ENCODE measurements at places on chromosomes 16 and 17.

- no peak for DNase-seq
Observed at GRCh38 chr16:89391-90302, 11.6 kb downstream of the MPG start.

DNA sequence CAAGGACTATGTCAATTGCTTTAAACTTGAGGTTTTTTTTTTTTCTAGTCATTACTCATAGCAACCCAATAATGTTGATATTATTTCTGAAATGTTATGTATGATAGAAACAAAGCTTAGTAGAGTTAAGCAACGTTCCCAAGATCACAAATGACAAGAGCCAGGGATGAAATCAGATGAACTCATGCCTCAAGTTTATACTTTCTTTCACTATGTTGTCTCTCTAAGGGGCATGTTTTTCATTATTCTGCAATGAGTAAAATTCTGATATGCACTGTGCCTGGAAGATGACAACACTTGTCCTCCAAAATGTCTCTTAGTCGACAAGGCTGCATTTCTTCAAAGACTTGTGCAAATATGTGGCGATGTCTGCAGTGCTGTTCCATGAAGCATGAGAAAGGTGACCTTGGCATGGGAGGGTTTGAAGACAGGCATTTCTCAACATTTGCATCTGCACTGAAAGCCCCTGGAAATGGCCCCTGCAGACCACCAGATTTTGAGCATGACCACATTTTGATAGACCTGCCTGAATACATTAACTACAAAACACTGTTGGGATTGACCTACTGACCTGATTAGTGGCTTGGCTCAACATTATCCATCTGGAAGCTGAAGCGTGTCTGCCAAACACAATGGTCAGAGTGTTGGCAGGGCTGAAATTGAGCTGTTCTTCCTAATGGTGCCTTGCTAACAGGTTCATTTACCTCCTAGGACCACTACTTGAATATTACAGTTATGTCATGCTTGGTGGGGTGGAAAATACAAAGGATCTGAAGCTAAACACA is 1027.5 kb downstream of the CDH11 start:
- DNase-seq = no peak

DNA sequence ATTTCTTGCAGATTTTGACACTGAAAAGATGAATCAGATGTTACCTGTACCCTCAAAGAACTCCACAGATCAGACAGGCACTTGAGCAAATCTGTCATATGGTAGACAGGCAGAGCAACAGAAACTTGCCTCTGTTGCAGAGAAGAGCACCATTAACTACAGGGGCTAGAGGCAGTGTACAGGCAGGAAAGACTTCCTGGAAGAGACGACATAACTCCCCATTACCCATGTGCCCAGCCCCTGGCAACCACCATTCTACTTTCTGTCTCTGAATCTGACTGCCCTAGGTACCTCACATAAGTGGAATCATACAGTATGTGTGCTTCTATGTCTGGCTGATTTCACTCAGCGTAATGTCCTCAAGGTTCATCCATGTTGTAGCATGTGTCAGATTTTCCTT is 15.5 kb downstream of the GFOD2 start:
- no peak for DNase-seq

- no peak for DNase-seq
Observed at GRCh38 chr16:87393680-87394055, 1.5 kb downstream of the MAP1LC3B start.

GRCh38 chr16:79412783-79413225 is 187.7 kb downstream of the MAF start:
- no peak for DNase-seq

GRCh38 chr16:26987597-26988010 is 79.1 kb upstream of the C16orf82 start:
- DNase-seq = no peak

DNA sequence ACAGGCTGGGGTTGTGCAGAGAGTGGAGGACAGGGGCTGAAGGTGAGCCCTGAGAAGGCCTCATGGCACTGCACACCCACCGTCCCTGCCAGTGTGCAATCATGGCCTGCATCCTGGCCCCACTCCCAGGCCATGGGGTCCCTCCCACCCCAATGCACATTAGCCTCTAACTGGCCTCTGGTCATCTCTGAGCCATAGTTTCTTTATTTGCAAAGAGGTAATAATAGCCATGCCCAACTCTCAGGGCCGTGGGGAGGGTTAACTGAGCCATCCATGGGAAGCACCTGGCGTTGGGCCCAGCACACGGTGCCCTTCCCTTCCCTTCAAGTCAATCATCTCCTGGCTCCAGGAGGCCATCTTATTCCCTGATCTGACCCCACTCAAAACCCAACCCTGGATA is 10.8 kb upstream of the ITGA3 start:
- DNase-seq = no peak

DNA sequence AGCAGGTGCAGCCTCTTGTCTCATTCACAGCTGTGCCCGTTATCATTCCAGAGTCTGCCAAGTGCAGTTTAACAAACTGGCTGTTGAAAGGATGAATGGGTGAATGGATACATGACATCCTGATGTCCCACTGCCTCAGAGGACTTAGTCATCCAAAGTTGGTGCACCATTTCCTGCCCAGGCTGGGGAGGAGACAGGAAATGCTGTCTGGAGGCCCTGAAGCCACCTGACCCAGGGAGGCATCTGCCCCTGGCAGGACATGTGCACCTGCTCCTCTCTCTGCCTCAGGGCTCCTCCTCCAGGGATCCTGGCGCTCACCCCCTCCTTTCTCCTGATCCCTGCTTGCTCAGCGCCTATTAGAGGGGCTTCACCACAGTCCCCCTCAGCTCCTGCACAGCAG is 1.8 kb upstream of the CD300C start:
- no peak for DNase-seq

DNA sequence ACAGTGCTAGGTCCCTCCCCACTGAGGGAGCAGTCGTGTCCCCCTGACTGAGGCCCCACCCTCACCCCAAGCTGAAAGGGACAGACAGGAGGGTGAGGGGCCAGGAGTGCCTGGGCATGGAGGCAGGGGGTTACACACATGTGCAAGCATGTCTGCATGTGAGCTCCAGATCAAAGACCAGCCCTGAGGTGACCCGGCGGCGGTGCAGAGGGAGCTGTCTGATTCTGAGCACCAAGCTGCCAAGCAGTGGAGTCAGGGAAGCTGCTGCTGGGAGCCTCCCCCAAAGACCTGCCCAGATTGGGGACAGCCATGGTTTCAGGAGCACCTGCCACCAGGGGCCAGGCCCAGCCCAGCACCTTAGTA is 5.5 kb downstream of the DLX3 start:
- no peak for DNase-seq

GRCh38 chr17:79073706-79074088 is 927 bp upstream of the ENGASE start:
- DNase-seq = no peak

DNA sequence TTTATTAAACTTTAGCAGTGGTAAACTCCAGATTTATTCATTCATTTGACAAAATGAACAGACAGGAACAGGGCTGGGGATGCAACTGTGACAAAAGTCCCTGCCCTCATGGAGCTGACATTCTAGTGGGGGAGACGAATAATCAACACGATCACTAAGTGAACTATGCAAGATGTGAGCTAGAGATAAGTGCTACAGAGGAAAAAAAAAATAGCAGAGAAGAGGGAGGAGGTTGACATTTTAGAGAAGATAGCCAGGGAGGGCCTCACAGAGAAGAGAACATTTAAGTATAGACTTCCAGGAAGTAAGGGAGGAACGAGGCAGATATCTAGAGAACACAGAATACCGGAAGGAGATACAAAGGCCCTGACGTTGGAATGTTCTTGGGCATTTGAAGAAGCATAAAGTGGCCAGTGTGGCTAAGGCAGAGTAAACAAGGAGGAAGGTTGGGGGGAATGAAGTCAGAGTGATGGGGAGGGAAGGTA is 17.9 kb upstream of the AP1G1 start:
- DNase-seq = no peak

- DNase-seq = no peak
Observed at GRCh38 chr17:66480802-66481201, 178.4 kb downstream of the PRKCA start.

DNA sequence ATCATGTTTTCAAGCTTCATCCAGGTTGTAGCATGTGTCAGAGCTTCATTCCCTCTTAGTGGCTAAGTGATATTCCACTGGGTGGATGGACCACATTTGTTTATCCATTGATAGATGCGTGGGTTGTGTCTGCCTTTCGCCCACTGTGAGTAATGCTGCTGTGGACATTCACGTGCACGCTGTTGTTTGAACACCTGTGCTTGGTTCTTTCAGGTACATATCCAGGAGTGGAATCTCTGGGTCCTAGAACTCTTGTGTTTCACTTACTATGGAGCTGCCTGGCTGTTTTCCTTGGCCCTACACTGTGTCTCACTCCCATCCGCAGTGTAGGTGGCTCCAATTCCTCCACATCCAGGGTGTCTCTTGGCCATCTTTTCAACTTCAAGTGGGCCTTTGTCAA is 224.2 kb downstream of the C16orf95 start:
- no peak for DNase-seq

DNA sequence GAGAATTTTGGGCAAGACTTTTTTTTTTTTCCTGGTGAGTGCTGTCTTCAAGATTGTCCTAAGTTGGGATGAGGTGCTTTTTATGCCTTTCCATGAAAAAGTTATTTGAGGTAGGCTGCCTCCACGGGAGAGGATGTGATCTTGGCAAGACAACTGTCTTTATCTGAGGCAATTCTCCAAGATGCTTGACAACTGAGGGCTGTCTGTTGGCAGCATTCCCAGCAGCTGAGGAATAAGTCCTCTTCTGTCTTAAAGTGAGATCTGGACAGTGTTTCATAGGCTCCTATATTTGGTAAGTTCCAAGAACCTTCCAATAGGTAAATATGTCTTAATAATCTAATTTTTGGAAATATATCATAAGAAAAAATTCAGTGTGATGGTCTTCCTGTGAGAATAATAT is 662.0 kb downstream of the CDH11 start:
- DNase-seq = no peak

DNA sequence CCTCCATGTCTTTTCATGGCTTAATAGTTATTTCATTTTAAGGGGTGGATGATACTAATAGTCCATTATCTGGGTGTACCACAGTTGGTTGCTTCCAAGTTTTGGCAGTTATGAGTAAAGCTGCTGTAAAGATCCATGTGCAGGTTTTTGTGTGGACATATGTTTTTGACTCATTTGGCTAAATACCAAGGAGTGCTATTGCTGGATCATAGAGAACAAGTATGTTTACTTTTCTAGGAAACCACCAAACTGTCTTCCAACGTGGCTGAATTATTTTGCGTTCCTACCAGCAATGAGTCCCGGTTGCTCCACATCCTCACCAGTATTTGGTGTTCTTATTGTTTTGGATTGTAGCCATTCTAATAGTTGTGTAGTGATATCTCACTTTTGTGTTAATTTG is 181.9 kb downstream of the SPECC1 start:
- DNase-seq = no peak

- DNase-seq = no peak
Observed at GRCh38 chr17:47652570-47652969, 2.9 kb downstream of the KPNB1 start.

- DNase-seq = no peak
Observed at GRCh38 chr16:81703177-81704155, 75.6 kb upstream of the PLCG2 start.

- DNase-seq = no peak
Observed at GRCh38 chr17:8142887-8143580, 9.2 kb downstream of the PER1 start.

DNA sequence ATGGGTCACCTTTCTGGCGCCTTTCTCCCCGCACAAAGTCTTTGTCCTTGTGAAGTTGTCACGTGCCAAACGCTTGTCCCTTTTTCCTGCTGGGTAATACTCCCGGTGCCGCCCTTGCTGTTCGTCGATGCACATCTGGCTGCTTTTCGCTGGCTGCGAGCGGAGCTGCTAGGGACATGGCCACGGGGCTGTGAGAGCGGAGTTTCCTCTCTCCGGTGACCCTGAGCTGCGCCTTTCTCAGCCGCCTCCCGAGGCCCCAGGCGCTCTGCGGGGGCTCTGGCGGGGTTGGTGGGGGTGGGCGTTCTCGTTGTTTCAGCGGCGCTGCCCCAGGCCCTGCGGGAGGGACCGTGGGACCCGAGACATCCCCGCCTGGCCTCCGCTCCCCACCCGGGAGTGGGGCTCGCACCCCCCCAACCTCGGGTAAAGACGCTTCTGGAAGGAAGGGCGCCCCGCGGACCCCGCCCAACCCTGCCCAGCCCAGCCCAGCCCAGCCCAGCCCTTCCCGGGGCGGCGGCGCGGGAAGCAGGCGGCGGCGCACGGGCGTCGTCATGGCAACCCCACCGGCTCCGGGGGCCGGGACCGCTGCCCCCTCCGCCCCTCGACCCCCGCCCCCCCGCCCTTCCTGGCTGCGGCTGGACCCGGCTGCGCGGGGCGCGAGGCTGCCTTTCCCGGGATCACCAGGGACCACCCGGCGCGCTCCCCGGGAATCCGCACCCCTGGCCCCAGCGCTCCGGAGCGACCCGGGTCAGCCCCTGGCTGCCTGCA is 12.3 kb downstream of the CHMP6 start:
- DNase-seq = no peak

DNA sequence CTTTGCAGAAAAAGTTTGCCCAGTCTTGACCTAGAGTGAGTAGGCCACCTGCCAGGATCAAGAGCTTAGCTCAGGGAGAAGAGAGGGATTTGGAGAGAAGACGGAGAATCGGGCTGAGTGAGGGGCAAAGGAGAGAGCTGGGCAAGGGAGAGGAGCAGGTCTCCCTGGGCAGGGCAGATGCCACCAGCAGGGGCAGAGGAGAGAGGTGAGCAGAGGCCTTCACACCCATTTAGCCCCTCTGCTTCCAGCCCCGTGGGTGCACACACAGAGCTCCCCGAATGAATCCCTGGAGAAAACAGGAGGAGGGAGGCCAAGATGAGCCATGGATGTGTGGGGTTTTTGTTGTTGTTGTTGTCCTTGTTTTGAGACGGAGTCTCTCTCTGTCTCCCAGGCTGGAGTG is 29.2 kb downstream of the TBX4 start:
- no peak for DNase-seq

- DNase-seq = no peak
Observed at GRCh38 chr16:28292731-28293600, 641 bp downstream of the SBK1 start.

- DNase-seq = no peak
Observed at GRCh38 chr17:32609884-32610650, 123.3 kb downstream of the CDK5R1 start.

DNA sequence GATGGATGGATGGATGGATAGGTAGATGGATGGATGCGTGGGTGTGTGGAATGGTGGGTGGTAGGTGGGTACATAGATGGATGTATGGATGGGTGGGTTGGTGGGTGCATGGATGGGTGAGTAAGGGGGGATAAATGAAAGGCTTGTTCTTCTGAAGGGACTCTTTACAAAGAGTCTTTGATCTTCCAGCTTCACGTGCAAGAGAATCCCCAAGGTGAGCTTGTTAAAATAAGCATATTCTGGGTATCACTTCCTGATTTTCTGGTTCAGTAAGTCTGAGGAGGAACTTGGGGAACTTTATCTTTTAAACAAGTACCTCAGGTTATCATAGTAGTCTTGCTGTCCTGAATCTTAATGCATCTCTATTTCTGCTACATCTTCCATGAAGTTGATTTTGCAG is 639.1 kb downstream of the MAF start:
- DNase-seq = no peak

DNA sequence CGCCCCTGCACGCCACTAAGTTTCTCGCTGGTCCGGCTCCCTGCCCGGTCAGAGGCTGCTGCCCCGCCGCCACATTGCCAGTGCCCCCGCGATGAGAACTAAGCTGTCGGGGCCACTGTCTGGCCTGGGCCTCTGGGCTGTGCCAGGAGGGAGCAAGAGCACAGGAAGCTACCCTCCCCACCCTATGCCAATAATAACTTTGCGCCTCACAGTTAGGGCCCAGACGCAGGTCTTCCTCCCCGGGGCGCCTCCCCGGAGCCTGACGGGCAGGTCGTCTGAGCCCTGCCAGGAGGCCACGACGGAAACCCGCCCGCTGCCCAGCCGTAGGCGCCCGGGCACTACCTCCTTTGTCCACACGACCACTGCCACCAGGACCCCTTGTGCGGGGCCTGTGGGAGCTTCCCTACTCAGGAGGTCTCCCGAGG is 1.5 kb downstream of the ZFPM1 start:
- no peak for DNase-seq

Measured in vagina (tissue), 2 donors.